ENCODE measurements at places on chromosomes 7 and 10.

- no peak for DNase-seq
These were observed 466.7 kb downstream of the TYW1 start for GRCh38 chr7:67463316-67463715.

GRCh38 chr10:127698886-127699285 lies 38.1 kb upstream of the FOXI2 start:
- no peak for DNase-seq

DNA sequence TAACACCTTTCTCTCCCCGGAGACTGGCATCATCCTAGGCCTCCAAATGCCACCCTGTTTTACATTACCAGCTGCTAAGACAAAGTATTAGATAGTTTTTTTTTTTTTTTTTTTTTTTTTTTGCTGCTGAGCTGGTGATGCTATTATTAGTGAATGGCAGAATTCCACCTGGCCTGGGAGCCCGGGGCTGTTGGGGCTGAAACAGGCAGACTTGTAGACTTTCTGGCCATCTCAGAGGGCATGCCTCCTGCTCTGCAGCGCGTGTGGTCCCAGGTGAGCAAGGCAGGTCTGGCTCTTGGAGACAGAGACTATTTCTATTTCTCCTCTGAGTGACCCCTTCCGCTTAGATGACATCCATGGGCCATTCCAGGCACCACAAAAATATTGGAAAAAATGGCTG lies 104.2 kb downstream of the EMX2 start:
- no peak for DNase-seq

DNA sequence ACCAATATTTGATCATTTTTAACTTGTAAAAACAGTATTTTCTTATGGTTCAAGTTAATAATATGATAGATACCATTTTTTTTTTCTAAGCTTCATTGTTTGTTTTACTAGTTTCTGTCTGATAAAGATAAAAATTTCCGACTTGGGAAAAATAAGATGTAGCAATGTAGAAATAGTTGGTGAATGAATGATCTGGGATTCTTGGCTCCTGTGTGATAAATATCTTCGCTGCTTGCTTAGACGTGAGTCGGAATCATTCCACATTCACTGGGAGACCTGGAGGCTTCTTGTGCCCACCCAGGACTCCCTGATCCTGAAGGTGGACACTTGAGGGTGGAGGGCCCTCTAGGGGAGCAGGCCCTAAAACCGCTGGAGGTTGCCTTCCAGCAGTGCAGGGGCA lies 47.9 kb downstream of the EXOC4 start:
- no peak for DNase-seq

- no peak for DNase-seq
These were observed 5.1 kb downstream of the ALOX5 start for GRCh38 chr10:45378914-45379726.

All from stimulated activated CD8-positive, alpha-beta memory T cell treated with anti-CD3 and anti-CD28 coated beads, Interleukin-4, amount 100 ng/mL, for 1 hour (primary cell).